T-cell (primary cell): ENCODE measurements at places on chromosomes 2 and 18. TPM values are rescaled to one million over a fixed set of nuclear protein-coding genes. Genes with fewer than 3 reads are reported as not detected.

GRCh38 chr2:112584891-112585250 is 462 bp downstream of the CHCHD5 start:
- no peak for DNase-seq

EML6 gene
- total RNA-seq: 2.6 TPM

RNF125 gene
- total RNA-seq: 33.6 TPM

MAPK4 gene
- not detected for total RNA-seq

INO80D gene
- total RNA-seq: 34.2 TPM

CRYBA2 gene
- total RNA-seq: not detected

DNA sequence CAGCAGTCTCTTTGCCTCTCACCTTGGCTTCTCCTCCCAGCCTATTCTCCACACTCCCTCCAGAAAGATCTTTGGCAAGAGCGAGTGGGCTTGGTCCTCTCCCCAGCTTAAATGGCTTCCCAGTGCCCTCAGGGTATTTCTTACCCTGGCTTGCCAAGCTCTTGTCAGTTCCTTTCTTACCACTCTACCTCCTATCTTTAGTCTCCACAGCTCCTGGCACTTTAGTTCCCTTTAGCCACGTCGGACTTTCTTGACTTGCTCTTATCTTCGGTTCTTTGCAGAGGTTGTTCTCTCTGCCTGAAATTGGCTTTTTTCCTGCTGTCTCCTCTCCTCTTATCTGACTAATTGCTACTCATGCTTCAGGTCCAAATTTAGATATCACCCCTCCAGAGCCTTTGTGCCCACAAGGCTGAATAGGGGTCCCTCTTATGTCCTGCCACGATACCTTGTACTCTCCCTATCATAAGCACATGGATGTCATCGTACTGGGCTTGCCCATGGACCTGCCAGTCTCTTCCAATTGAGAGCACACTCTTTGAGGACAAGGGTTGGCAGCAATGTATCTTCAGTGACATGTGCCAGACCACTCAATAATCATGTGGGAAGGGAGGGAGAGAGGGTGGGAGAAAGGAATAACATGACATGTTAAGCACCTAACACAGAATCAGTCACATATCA is 131.7 kb upstream of the CTAGE1 start:
- DNase-seq: no peak

GRCh38 chr2:166609183-166609959 is 115.3 kb upstream of the SCN7A start:
- DNase-seq: no peak

DNA sequence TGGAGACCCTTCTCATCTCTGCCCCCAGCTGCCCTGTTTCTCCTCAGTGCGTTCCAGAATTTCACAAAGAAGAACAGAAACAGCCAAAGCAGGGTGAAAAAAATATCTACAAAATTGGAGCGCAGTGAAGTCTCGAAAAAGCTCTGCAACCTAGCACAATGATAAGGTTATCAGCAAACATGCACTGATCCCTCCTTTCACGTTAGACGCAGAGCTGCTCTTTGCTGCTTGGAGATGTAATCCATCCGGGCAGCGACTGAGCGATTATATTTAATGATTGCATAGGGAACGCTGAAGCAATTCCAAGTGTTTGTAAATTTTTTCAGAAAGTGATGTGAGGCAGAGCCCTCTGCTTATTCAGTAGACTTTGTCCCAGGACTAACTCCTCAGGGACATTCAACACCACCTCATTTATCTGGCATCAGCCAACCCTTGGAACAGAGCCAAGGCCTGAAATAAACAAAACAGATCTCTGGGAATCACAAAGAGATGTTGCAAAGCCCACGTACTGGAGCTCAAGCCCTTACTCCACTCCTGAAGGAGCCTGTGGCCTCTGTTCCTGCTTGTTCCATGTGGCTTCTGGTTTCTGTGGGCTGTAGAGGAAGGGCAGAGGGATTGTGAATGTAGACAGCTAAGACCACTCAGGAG is 172.6 kb upstream of the BCL2L11 start:
- DNase-seq: no peak

DNA sequence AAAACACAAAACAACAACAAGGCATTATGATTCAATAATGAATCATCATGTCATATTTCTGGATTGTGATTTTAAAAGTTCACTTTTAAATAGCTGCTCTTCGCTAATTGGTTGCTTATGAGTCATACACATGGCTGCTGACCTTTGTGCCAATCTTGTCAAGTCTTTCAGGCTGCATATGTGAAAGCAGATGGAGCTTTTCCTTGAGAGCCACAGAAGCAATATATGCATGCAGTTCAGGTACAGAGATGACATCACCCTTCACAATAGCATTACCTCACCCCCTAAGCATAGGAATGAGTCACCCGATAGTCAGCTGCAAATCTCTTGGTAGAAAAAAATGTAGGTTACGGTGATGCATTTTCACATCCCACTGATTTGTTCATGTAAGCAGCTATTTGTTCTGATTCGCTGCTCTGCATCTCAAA is 27.2 kb downstream of the EIF2AK3 start:
- DNase-seq: peak; percentile 22

AMER3 gene
- not detected for total RNA-seq

KCNJ3 gene
- total RNA-seq: not detected

DNA sequence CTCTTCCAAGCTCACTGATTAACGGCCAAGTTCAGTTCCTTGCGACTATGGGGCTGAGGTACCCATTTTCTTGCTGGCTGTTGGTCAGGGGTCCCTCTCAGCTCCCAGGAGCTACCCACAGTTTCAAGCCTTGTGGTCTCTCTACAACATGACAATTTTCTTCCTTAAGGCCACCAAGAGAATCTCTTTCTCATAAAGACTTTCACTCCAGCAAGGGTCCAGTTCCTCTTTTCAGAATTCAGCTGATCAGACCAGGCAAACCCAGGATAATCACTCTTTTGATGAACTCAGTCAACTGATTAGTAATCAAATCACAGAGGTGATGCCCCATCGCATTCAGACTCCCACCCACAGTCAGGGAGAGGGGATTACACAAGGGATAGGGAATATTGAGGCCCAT is 129.7 kb downstream of the IRS1 start:
- no peak for DNase-seq

GRCh38 chr2:65615602-65616001 is 183.2 kb upstream of the SPRED2 start:
- no peak for DNase-seq

GRCh38 chr2:46547223-46548102 is 68.1 kb downstream of the TMEM247 start:
- no peak for DNase-seq

DNA sequence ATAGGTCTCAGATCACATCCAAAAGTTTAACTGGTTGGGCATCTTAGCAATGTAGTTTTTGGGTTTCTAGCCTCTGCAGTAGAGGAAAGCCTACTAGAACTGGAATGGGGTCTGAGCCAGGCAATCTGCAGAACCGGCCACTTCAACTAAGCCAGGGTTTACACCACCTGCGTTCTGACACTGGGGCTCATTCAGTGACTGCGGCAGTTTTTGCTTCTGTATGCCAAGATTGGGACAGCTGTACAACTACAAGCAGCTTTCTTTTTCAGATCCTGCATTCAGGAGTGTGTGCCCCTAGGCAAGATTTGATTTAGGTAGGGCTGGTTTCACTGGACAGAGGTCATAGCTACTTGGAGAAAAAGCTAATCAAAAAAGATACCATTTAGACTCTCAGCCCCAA is 43.7 kb upstream of the IGFBP5 start:
- DNase-seq: no peak

MPPE1 gene
- total RNA-seq: 68.5 TPM

- DNase-seq: no peak
Observed at GRCh38 chr18:69230204-69230603, 170.5 kb upstream of the DOK6 start.

DNA sequence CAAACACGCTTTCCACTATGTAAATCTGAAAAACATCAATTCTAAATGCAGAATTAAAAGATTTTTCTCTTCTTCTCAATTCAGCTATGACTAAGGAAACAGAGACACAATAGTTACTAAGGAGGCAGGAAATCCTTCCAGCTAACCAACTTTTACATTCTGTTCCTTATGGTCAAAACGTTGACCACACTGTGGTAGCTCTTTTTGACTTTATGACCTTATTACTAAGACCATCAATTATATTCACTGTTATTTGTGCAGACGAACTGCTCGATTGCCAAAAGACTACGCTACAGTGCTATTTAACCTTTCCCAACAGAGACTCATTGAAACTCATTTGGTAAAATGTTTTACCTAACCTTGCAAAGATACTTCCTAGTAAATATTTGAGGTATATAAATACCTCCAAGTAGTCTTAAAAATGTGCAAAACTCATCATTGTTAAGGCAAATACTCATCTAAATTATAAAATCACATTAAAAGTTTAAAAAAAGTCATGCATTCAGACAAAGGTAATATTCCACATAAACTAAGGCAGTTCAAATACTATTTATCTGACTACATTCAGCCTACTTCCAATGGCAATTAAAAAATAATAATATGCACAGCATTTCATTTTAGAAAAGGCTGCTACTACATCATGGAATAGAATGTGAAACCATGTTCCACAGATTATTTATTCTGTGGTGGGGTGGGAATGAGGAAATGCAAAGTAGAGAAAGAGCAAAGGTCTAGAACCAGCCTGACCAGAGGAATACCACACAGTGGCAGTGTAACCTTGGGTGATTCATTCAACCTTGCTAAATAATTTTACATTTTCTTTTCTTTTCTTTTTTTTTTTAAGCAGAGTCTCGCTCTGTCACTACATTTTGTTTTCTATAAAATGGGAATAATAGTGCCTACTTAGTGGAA is 139.9 kb downstream of the THADA start:
- no peak for DNase-seq

- DNase-seq: no peak
Observed at GRCh38 chr18:8423051-8423557, 186.1 kb upstream of the RAB12 start.

MALL gene
- total RNA-seq: 0.39 TPM

GRCh38 chr18:79942211-79942610 is 9.2 kb downstream of the SLC66A2 start:
- DNase-seq: no peak

PAX8 gene
- total RNA-seq: 1.5 TPM

MFF gene
- total RNA-seq: 57.6 TPM

PID1 gene
- not detected for total RNA-seq

GRCh38 chr2:19675856-19676460 is 225.8 kb downstream of the TTC32 start:
- no peak for DNase-seq

DES gene
- total RNA-seq: not detected

GRCh38 chr2:892892-893291 is 57.8 kb upstream of the SNTG2 start:
- DNase-seq: no peak
